Astrocyte of the spinal cord (primary cell): ENCODE measurements at places on chromosomes 1 and 21.

DNA sequence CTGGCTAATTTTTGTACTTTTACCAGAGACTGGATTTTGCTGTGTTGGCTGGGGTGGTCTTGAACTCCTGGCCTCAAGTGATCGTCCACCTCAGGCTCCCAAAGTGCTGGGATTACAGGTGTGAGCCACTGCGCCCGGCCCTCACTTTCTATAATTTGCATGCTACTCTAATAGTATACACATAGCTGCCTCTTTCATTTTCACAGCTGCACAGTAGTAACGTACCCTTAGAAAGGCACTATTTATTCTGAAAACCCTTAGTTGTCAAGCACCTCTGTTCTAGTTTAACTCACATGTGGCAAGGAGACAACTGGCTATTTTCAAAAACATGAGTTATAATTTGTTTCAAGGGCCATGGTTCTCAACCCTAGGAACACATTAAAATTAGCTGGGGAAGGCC, 17.2 kb downstream of the TPM3 start:
- no peak for DNase-seq

DNA sequence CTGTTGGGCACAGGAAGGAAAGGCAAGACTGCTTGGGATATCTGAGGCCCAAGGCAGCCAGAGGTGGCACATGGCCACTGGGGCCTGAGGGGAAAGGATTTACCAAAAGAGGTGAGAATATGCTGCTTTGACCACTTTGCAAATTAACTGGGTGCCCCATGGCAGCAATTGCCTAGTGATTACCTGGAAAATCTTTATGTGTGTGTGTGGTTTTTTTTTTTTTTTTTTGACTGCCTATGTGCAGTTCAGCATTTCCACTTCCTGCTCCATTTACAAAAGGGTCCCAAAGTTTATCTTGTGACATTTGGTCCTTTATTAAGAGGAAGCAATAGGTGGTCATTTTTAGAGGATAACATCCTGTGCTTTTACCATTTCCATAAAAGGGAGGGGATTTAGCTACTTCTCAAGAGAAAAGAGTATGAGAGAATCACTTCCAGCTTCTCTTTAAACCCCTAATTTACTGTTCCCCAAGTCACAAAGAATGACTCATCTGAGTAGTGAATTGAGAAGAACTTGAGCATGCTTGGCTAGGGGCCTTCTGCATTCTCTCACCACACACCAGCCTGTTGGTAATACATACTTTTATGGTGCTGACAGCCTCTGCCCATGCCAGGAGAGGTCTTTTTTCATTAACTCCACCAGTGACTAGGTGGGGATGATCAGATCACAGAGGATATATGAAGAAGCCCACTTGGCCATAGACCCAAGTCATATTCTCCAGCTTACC, 52.1 kb downstream of the SYDE2 start:
- peak; percentile 39 for DNase-seq

- no peak for DNase-seq
These were observed 54.3 kb upstream of the EPHA8 start for GRCh38 chr1:22508991-22509390.

DNA sequence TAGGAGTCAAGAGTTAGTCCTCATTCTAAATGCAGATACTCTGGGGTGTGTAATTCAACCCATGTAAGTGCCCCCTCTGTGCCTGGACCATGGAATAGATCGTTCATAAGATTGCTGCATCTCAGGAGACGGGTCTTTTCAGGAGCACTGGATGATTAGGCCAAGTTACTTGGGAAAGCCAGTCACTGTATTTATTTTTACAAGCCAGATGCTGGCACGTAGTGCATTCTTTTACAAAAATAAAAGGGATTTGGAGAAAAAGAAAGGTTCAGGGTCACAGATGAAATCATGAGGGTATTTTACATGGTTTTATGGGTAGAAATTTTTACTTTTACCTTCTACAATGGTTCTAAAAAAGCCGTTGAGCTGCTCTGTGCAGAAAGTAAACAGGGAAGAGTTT, 102.6 kb upstream of the UBE2U start:
- peak; percentile 17 for DNase-seq

DNA sequence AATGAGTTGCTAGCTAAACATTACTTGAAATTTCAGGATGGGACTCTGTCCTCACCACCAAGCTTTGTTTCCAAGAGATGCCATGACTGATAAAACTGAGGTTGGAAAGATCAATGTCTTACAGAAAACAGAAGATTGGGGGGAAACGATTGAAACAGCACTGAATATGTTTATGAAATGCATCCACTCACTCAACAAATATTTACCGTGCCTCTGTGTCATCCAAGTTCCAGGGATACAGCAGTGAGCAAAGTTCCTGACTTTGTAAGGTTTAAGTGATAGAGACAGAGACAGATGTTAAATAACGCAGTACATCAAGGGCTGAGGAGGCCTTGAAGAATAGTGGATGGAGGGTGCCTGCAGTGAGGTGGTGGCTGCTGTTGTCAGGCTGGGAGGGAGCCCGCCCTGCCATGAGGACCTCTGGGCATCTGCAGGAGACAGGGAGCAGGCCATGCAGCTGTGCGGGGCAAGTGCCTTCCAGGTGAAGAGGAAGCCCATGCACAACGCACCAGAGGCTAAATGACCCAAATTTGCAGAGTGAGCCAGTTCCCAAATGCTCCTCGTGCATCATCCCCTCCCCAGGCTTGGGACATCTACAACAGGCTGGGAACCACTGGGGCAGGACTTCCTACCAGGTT, 108.0 kb downstream of the HLCS start:
- DNase-seq, result no peak

GRCh38 chr1:67072749-67073148, 18.8 kb upstream of the SLC35D1 start:
- no peak for DNase-seq

DNA sequence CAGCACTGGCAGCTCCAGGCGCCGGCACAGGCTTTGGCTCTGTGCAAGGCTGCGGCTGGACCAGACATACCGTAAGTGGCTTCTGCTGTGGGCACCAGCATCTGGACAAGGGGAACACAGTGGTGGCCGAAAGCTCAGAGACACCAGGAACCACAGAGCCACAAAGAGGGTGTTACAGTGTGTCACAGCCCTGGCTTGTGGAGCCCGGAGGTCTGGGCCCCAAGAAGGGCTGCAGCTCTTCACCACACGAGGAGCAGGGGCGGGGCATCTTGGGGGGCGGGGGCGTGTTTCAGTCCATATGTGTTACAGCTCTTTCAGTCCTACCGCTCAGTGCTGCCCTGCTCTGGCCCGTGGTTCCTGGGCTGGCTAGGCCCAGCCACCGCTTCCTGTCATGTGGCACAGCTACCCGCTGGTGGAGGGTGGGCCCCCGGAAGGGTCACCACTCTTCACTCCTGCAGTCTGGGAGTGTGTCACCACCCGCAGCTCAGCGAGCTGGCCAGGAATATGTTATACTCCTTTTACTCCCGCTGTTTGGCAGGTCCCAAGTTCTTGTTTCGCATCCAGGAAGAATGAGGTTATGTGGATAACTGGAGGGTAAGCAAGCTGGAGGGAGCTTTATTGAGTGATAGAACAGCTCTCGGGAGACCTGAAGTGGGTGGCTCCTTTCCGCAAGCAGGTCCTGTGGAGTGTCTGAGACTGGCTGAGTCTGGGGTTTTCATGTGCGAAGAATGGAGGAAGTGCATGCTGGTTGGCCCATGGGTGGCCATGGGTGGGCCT, 3.3 kb upstream of the LSM10 start:
- peak; percentile 45 for DNase-seq

DNA sequence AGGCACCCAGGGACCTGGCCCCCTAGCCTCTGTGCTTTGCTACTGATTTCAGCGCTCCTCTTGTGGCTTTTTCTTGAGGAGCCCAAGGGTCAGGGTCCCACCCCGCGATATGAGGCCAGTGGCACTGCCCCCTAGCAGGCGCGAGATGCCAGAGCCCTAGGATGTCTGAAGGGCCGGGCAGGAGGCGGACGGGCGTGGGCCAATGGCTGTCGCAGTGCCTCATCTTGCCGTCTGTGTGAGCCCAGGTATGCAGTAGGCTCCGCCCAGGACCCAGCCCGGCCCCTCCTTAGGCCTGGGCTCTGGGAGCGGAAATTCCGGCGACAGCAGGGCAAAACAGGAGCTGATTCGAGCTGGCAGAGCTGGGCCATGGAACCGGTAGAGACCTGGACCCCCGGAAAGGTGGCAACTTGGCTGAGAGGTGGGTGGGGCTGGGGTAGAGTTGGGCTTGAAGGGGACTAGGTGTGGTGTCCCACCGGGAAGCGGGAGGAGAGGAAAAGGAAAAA, at the start of gene CNKSR1:
CNKSR1 (plus strand) TSS at position 310 of the 503 bp plus-strand sequence; CDS start at position 367, 57 bp downstream.
- no peak for DNase-seq

GRCh38 chr1:224333309-224333926, 3.4 kb upstream of the NVL start:
- peak; percentile 73 for DNase-seq

DNA sequence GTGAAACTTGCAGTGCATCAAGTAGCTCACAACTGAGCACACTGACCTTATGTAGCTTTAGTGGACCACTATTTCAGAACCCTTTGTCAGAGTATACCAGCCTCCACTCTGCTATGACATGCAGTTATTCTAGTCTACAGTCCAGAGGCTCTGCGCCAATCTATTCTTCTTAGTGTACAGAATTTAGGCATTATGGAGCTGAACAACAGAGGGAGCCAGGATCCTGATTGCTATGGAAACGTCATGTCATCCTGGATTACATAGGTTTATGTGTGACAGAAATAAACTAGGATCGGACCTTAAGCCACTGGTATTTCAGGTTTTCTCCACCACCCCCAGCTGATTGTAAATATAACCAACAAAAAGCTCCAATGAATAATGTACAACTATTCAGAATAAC, 48.1 kb upstream of the EEIG2 start:
- no peak for DNase-seq

GRCh38 chr1:160398823-160399222, 1.5 kb upstream of the VANGL2 start:
- no peak for DNase-seq

- DNase-seq, result no peak
These were observed 8.3 kb downstream of the PPFIA4 start for GRCh38 chr1:203034422-203035110.

- no peak for DNase-seq
These were observed 34.9 kb downstream of the HMCN1 start for GRCh38 chr1:185769136-185769535.

DNA sequence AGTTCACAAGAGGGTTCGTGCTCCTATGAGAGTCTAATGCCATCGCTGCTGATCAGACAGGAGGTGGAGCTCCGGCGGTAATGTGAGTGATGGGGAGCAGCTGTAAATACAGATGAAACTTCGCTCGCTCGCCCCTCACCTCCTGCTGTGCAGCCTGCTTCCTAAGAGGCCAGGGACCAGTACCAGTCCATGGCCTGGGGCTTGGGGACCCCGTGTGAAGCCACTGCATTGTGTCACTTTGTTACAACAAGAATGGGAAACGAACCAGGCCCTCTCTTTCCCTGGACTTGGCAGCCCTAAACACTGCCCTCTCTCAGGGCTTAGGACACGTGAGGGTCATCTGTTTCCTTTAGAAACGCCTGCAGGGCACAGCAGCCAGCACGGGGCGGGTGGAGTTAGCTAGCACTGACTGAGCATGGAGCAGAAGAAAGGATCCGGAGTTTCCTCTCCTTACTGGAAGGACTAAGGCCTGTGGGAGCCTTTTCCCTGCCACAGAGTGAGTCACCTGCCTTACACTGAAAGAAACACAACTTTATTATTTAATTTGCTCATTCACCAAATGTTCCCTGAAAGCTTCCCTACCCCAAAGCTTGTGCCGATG, 185.2 kb upstream of the TMEM51 start:
- DNase-seq, result peak; percentile 90
